Activated gamma-delta T cell (primary cell): ENCODE measurements at places on chromosomes 16 and 17.

GRCh38 chr17:73098919-73099318 lies 6.4 kb upstream of the SLC39A11 start:
- no peak for DNase-seq

GRCh38 chr17:2871720-2872119 lies 75.5 kb downstream of the RAP1GAP2 start:
- no peak for DNase-seq

DNA sequence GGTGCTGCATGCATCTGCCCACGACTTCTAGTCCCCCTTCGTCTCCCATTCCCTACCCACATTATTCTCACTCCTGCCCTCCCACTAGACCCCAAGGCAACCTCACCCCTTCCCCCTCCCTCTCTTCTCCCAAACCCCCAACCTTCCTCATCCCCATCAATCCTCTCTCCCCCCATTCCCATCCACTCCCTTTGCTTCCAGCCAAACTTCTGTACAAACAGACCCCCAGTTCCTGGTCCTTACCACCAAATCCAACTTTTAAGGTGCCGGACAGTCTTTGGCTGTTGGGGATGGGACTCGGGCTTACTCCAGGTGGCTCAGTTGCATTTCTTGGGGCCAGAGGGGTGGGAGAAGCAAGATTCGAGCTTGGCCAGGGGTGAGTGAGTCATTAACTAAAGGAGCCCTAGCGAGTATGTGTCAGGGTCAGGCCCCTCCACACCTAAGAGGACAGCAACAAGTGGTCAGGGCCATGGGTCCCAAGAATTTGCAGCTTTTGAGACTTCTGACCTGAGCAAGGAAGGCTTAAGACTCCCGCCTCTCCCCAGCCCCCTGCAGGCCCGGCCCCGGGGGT lies at the start of gene SLC38A8:
TSS of gene SLC38A8 (minus strand) at position 488 of the 571 bp plus-strand sequence. CDS start 638 bp downstream, outside the sequence.
- no peak for DNase-seq

DNA sequence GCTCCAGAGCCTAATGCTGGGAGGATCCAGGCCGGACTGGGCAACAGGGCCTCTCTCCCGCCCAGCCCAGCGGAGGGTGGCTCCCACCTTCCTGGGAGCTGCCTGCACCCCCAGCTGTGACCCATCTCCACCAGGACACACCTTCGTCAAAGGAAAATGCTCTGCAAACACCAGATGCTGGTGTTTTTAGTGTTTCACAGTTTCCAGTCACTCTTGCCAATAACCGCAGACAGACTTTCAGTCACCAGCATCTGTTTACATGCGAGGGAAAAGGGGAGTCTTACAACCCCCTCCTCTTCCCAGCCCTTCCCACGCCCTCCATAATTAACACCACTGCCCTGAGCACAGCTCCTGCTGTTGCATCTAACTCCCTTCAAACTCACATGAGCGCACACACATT lies 25.3 kb downstream of the KLHDC4 start:
- DNase-seq, result no peak

GRCh38 chr16:74277974-74278373 lies 18.6 kb upstream of the PSMD7 start:
- DNase-seq, result no peak

DNA sequence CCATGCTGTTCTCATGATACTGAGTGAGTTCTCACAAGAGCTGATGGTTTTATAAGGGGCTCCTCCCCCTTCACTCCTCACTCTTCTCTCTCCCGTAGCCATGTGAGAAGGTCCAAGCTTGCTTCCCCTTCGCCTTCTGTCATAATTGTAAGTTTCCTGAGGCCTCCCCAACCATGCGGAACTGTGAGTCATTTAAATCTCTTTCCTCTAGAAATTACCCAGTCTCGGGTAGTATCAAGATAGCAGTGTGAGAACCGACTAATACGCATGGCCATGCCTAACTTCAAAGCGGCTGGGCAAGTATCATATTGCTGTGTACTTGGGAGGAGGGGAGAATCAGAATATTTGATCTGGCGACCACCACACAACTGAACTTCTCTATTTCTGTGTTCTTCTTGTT lies 88.3 kb downstream of the PRKCB start:
- no peak for DNase-seq

DNA sequence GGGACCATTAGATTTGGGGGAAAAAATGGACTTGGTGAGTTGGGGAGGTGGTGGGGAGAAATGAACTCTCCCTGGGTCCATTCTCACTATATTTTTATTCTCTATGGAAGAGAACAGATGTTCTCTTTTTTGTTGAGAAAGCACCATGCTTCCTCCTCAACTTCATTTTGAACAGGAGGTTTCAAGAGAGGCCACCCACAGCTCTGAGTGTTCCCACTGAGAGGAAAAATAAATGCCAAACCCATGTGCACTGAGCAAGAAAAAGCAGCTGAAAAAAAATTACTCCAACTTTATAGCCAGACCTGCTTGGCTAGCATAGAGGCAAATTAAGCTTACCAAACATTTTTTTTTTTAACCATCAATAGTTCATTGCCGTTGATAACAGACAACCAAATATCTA lies 883.6 kb downstream of the KCNJ2 start:
- no peak for DNase-seq

- DNase-seq, result peak; percentile 22
Observed at GRCh38 chr17:3535253-3535995, 22.2 kb downstream of the TRPV3 start.

GRCh38 chr16:72875291-72876031 lies 172.5 kb downstream of the ZFHX3 start:
- DNase-seq, result no peak

- DNase-seq, result no peak
Observed at GRCh38 chr17:55430541-55431288, 9.1 kb upstream of the MMD start.

GRCh38 chr17:38361694-38362465 lies 10.2 kb downstream of the SOCS7 start:
- DNase-seq, result no peak

DNA sequence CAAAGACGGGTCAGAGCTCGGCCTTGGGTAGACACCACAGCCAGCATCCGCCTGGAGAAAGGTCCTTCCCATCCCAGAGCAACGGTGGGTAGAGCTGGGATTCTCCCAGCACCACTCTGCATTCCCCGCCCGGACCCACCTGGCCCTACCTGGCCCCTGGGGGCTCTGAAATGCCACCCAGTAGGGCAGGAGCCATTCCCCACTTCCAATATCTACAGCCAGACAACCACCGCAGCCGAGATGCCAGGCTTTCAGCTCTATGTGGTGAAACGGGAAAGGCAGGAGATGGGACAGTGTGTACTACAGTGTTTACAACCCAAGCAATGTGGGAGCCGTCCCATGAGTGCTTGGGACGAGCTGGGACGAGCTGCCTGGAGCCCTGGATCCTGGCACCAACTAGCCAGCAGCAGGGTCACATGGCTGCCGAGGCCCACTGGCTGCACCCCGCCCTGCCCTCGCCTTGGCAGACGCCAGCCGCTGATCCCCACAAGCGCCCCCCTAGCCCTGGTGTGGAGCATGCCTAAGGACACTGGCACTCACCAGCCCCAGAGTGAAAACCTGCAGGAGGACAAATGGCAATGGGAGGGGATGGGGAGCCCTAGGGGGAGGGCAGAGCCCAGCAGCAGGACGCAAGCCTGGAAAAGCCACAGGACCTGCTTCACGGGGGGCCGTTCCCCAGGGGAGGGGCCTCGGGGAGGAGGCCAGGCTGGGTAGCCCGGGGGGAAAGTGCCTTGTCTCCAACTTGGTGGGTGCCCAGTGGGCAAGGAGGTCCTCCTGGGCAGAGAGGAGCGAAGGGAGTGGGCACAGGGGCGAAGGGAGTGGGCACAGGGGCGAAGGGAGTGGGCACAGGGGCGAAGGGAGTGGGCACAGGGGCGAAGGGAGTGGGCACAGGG lies 13.5 kb downstream of the TMC6 start:
- no peak for DNase-seq

DNA sequence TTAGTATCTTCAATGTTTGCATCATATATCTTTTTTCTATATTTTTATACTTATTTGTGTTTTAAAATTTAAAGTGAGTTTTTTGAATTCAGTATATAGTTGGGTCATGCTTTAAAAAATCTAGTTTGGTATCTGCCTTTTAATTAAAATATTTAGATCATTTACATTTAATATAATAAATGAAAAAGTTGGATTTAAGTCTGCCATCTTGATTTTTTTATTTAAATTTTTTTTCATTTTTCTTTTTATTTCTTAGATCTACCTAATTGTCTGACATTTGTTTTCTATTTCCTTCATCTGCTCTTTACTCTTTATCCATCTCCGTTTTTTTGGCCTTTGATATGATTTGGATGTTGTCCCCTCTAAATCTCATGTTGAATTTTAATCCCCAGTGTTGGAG lies 50.0 kb upstream of the N4BP1 start:
- no peak for DNase-seq

GRCh38 chr16:75202069-75202590 lies 4.8 kb downstream of the CTRB2 start:
- no peak for DNase-seq

GRCh38 chr17:69335058-69335457 lies 8.1 kb upstream of the ABCA5 start:
- no peak for DNase-seq
